ENCODE measurements at places on chromosomes 11 and 22. TPM values are rescaled to one million over a fixed set of nuclear protein-coding genes. Genes with fewer than 3 reads are reported as not detected.

Gene DNAJC24
- total RNA-seq = 16.3 TPM

Gene OVCH2
- not detected for total RNA-seq

Gene RFPL1
- total RNA-seq = not detected

Gene MRGPRX3
- not detected for total RNA-seq

Gene ANKK1
- not detected for total RNA-seq

Gene SCUBE2
- not detected for total RNA-seq

Gene LMNTD2
- 16.9 TPM for total RNA-seq

Gene TUB
- total RNA-seq = not detected

Gene FAM83F
- total RNA-seq = not detected

Gene HBE1
- total RNA-seq = not detected

Gene RIMBP3B
- total RNA-seq = 1.1 TPM

Gene OR51B5
- not detected for total RNA-seq

Gene RAPSN
- total RNA-seq = not detected

Gene OR2AG2
- 1.7 TPM for total RNA-seq

Gene DLG2
- total RNA-seq = 8.2 TPM

Data from OCI-LY7 (cell line).